ENCODE measurements at places on chromosomes 2 and 18.
A peak's percentile ranks its signal among the peaks of the same experiment; 100 is the strongest.

- DNase-seq = no peak
Observed at GRCh38 chr2:57450170-57450569, 596.4 kb upstream of the VRK2 start.

DNA sequence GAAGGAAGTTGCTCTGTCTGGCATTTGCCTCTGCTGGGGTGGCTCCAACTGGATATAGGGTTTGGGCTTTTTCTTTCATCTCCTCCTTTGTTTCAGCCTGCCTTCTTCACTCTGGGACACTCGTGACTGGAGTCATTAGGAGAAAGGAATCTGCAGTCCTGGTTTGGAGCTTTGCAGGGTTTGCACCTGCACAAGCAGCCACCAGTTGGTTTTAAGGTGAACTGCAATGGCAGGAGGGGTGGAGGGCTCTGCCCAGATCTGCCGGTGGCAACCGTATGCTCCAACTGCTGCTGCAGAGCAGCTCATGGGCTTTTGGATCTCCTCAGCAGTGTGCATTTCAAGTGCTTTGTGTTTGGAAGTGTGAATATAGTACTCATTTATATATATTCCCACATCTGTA, 131.3 kb upstream of the MGAT5 start:
- peak; percentile 5 for DNase-seq

DNA sequence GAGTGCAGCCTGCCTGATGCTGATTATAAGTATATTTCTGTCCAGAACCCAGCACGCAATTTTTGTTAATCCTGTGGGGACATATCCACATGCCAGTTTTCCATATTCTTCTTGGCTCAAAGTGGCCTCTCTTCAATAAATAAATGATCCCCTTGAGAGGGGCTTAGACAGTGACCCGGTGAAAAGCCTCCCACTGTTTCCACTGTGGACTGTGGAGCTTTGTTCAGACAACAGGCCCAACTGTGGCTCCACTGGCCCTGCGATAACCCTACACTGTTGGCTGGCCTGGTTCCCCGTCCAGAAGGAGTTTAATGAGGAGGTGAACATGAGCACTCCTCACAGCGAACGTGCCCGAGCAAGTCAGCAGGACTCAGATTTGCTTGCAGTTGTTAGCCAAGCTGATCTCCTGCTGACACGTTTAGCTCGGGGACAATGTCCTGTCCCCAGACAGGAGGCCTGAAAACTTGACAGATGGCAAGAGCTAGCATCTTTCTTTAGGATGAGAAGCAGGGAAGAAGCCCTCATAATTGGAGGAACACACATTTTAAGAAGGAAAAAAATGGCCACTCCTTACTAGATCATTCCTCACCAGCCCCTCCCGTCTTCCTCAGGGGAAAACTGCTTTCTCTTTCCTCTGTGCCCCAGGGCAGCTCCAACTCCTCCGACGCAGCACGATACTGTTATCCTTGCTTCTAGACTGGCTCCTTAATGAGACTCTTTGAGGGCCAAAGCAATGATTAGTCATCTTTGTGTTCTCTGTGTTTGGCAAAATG, 20.0 kb upstream of the MTCL1 start:
- peak; percentile 98 for DNase-seq

GRCh38 chr2:148658807-148659722, 14.5 kb downstream of the EPC2 start:
- DNase-seq = no peak

- DNase-seq = no peak
Observed at GRCh38 chr2:148947299-148947698, 72.3 kb downstream of the KIF5C start.

DNA sequence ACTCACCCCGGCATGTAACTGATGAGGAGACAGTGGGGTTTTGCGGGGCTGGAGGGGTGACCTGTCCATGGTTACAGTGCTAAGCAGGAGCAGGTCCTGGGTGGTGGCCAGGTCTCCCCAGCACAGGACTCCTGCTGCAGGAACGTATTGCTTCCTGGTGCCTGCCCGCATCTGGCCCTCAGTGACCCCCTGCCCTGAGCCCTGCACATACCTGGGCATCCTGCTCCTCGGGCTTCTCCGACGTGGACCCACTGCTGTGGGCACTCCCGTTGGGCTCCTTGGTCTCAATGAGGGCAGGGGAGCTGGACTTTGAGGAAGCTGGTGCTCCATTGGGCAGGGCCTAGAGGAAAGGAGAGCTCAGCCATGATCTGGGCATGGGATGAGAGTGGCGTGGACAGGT, 43.5 kb downstream of the CENPO start:
- DNase-seq = no peak

DNA sequence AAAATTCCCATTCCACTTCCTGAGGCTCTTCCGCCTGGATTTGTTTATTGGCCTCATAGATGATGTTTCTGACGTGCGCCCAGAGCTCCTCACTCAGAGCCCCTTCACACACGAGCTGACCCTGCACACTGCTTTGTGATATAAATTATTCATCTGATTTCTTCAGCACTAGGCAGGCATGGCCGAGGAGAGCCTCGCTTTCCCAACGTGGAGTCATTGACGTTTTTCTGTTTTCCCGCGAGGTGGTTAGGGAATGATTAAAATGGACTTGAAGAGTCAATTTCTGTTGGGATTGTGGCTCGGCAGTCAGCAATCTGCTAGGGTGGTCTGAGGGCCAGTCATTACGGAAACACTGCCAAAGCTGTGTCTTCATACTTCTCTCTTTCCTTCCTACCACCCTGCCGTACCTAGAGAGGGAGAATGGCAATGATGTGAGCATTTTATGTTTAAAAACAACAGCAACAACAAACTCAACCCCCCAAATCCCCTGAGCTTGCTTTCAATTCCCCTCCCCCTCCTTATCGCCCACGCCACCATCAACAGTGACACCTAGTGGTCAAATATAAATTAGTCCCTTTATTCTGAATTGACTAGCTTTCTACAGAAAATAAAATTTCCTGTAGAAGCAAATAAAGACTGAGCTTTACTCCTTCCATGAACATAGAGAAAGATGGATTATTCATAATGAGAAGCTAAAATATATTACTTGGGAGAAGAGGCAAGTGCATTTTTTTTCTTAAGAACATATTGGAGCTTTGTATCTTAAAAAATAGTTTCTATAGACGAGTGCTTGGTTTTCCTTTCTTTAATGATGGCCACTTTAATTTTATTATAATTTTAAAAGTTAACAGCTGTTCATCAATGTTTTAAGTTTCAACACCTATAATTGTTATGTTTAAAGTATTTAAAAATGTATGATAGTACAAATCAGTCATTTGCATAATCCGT, 285.1 kb downstream of the MTX2 start:
- DNase-seq = peak; percentile 88
